RPMI7951 (cell line): ENCODE measurements at places on chromosomes 6 and 20. TPM values are rescaled to one million over a fixed set of nuclear protein-coding genes. Genes with fewer than 3 reads are reported as not detected.

- no peak for DNase-seq
These were observed 94.4 kb downstream of the LAMP5 start for GRCh38 chr20:9608639-9609340.

DNA sequence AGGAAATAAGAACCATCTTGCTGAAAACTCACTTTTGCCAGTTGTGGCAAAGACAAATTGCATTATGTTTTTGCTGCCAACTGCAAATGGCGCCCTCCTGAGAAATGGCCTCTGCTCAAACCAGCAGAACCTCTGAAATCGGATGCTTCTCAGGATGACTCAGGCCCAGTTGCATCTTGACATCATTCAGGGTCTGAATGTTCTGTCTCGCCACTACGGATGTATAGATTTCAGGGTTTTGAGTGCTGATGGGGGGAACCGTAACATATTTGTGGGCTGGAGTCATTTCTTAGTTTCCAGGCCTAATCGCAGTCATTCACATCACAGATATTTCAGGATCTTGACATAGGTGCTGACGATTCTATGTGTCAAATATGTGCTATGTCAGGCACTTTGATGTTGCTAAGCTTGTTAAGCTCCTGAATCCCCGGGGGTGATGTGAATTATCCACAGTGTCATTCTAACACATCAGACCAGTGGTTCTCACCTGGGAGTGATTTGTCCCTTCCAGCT lies 207.1 kb downstream of the NFATC2 start:
- peak; percentile 100 for DNase-seq

PMEPA1 gene
- 27.3 and 28.8 TPM in 2 replicates for total RNA-seq

DNA sequence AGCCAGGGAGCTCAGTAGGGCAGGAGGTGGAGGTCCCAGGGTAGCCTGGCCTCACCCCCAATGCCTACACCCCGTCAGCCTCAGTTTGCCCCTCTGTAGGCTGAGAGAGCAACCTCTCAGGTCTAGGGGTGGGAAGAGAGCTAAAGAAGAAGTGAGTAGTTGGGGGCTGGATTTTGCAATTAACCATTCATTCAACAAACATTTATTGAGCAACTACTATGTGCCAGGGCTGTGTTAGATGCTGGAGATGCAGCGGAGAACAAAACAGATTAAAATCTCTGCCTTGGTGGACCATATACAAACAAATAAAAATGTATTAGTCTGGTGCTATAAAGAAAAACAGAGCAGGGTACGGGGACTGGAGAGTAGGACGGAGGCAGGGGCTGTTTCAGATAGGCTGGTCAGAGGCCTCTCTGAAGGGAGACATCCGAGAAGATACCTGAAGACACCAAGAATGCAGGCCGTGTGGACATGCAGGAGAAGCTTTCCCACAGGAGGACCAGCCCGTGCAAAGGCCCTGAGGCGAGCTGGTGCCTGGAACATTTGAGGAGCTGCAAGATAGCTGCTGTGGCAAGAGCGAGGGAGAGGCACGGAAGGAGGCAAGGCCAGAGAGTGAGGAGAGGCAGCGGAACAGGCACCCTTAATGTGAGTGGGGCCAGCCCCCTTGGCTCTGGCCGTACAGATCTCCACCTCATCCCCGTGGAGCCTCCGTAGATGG lies 60.3 kb downstream of the GRM4 start:
- DNase-seq = no peak

GRCh38 chr6:21332660-21333059 lies 260.9 kb upstream of the SOX4 start:
- DNase-seq = no peak

GPLD1 gene
- not detected in 2 replicates for total RNA-seq

- DNase-seq = no peak
These were observed 28.9 kb upstream of the NNAT start for GRCh38 chr20:37492096-37492625.

DNA sequence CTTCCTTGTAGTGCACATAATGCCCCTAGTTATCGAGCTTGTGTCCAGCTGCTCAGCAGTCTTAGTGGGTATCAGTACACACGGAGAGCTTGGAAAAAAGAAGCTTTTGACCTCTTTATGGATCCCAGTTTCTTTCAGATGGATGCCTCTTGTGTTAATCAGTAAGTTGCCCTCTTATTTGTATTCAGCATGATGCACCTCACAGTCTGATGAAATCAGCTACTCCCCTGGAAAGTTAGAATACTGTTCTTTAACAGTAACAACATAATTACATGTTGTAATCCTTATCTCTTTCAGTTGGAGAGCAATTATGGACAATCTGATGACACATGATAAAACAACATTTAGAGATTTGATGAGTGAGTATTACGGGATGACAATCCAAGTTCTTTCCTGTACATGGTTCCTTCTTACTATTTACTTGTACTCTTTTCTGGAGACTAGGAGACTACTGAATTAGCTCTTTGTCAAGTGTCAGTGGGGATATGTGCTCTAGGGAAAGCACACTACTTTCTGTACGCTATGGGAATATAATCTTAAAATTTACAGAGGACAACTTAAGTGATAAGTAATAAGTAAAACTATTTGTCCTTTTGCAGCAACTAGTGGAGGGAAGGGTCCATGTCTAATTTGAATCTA lies 39.1 kb downstream of the PGM3 start:
- DNase-seq = no peak

ASIP gene
- total RNA-seq = not detected in 2 replicates

- no peak for DNase-seq
These were observed 77.8 kb downstream of the NCR2 start for GRCh38 chr6:41413250-41413649.

DNA sequence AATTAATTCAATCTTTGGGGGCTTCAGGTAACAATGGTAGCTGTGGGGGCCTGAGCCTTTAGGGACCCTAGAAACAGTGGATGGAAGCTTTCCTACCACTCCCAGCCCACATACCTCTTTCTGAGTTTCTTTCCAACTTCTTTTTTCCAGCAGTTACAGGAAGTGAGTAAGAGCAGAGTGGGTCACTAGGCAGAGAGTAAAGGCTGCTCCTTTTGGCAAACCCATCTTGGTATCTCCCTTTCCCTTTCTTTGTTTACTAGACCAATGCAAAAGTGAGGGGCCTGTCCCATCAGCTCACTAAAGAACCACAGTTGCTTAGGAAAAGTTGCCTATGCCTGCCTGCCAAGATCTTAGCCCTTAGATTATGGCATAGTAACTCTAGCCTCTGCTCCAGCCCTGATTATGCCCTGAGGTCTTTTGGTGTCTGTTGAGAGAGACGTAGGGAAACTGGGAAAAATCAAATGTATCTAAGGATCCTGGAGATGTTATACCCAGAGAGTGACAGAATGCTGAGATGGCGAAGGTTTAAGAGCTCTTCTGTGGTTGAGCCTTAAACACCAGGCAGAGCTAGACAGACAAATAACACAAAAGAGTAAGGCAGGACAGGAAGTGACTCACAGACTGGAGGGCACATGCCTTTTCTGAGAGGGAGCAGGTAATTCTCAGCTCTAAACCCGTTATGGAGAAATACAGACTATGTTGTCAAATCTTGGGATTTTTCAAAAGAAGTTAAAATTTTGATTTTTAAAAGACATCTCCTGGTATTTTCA lies 31.3 kb downstream of the TRMT6 start:
- peak; percentile 83 for DNase-seq

SERPINB6 gene
- 92.6 and 101 TPM in 2 replicates for total RNA-seq

TAGAP gene
- total RNA-seq = not detected in 2 replicates

GRCh38 chr6:33313709-33314514 lies at the start of gene TAPBP:
Gene TAPBP (minus strand): TSS chr6:33314078. CDS start chr6:33314041, 37 bp downstream.
- DNase-seq = peak; percentile 77

- DNase-seq = peak; percentile 5
These were observed 2.2 kb downstream of the UBR2 start for GRCh38 chr6:42565823-42566613.

- peak; percentile 92 for DNase-seq
These were observed 105.8 kb downstream of the SLX4IP start for GRCh38 chr20:10540636-10541493.

DNA sequence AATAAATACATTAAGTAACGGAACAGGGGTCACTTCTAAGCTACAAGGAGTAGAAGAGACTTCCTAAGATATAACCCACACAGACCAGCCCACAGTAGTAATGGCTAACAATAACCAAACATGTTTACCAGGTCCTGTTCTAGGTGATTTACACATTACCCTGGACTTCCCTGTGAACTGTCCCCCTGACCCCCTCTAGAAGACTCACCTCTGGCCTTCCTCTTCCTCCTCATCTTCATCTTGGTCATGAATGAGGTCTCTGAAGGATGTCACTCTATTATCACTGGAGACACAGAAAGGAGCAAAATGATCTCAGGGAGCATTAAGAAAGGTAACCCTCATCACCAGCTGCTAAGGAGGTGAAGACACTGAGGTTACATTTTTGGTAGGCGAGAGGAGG lies 8.7 kb downstream of the NSFL1C start:
- DNase-seq = no peak

DNA sequence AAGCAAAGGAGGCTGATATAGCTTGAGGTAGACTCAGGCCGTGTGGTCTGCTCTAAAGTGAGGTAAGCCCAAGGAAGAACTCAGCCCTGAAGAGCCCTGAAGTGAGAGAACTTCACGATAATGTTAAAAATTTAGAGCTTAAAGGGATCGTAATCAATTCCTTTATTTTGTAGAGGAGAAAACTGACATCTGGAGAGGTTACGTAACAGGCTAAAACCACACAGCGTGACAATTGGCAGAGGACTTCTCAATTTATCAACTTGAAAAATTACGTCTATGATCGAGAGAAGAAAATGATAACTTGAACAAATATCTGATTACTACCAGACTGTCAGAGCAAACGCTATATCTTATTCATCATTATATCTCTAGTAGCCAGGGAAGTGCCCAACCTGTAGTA lies 121.8 kb upstream of the FOXO3 start:
- DNase-seq = no peak

GNRH2 gene
- not detected in 2 replicates for total RNA-seq

DNA sequence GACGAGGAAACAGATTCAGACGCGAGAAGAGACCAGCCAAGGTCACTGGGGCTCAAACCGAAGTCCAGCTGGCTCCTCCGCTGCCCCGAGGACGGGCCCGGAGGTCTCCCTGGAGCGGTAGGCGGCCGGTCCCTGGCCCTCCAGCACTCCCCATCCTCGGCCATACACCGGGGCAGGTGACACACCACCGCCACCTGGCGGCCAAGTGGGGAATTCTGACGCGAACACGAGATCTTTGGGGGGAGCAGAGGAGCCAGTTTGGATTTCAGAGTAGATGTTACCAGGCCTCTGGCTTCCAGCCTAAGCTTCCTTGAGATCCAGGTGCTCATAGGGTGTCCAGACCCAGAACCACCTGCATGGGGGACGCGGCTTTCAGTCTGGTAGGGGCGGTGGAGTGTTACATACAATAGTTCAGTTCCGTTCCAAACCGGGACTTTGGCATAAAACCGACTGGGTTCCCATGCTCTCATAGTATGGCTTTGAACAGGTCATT lies 16.1 kb downstream of the BPIFB1 start:
- DNase-seq = peak; percentile 56

EMILIN3 gene
- 0.10 and 0.12 TPM in 2 replicates for total RNA-seq

DNA sequence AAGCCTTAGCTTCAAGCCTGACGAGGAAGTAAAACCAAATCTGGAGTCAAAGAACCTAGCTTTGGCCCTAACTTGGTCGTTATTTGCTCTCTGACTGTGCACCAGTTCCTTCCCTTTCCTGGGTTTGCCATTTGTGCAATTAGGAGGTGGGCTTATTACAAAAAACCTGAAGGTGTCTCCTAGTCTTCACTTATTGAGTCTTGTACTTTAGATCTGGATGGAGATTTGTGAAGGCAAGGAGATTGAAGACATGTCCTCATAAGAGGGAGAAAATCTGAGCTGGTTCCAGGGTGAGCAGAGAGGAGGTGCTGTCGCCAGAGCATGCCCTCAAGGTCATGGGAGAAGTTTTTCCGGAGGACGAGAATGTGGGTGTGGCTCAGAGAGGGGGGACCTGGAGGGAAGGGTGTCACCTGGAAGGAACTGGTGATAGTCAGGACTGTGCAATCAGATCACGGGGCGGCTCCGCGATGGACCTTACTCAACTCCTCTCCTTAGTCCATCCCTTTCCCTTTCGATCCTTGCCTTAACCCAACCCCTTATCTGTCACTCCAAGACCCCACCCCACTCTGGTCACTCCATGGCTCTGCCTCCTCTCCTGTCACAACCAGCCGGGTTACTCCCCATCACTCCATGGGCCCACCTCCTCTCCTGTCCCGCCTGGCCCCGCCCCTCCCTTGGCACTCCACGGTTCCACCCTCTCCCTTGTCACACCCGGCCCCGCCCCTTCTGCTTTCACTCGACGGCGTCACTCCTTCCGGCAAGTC lies 588 bp upstream of the ACSS2 start:
- DNase-seq = peak; percentile 99

DNA sequence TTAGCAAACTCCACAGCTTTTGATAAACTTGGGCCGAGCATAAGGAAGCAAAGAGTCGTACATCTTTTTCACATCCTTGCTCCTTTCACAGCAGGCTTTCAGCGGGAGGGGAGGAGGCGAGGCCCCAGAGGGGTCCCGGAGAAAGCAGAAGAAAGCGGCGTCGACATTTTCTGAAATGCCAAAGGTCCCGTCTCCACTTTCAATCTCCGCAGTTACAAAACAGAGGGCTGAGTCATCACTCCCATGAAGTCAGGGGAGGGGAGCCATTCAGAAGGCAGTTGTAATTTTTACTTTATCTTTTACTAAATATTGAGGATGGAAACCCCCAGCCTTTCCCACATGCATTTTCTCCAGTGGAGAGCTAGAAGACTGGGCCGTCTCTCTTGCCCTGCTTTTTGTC lies 174.2 kb upstream of the THBS2 start:
- peak; percentile 68 for DNase-seq

DNA sequence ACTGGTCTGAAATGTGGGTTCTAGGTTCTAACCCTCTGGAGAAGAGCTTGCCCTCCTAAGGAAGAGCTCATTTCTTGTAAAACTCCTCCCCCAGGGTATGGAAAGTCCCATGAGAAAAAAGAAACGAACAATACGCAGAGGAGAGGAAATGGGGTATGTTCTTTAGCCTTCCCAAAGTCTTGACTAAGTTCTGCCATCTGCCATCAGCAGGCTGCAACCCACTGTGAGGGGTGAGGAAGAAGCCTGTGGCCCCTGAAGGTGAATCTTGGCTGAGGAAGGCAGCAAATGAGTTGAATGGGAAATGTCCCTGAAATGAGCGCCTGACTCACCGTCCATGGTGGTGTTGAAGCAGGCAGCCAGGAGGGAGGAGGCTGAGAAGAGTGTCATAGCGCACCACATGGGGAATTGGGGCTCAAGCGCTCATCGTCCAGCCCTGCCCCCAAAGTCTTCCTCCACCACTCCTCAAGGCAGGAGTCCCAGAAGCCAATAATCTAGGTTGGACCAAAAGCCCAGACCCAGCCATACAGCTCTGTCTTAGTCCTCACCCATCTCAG lies 10.4 kb upstream of the MATN4 start:
- no peak for DNase-seq
